ENCODE measurements at places on chromosomes 4 and X. TPM values are rescaled to one million over a fixed set of nuclear protein-coding genes. Genes with fewer than 3 reads are reported as not detected.

DNA sequence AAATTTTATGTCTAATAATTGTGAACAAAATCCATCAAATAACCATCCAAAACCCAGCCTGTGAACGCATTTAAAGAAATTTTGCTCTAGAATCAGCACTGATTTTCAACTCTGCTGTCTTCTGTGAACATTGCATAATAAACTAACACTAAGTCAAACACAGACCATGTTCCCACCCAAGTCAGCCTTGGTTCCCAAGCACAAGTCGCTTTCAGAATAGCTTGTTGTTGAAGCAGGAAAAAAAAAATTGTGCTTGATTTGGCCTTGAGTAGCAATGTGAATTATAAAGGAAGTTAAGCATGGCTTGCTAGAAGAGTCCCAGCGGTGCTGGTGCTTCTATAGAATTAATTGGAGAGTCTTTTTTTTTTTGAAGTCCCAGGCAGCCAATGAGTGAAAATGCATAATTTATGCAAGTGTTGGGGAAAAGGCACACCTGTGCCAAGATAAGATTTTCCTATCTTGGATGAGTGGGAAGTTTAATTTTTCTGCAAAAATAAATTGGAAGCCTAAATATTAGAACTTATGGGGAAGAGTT, 42.1 kb downstream of the HHIP start:
- DNase-seq, result no peak

GRCh38 chr4:88765729-88766128, 68.1 kb upstream of the NAP1L5 start:
- peak; percentile 86 for DNase-seq

GRCh38 chr4:650951-651883, 22.9 kb downstream of the ATP5ME start:
- no peak for DNase-seq

The PASD1 gene
- not detected for total RNA-seq

DNA sequence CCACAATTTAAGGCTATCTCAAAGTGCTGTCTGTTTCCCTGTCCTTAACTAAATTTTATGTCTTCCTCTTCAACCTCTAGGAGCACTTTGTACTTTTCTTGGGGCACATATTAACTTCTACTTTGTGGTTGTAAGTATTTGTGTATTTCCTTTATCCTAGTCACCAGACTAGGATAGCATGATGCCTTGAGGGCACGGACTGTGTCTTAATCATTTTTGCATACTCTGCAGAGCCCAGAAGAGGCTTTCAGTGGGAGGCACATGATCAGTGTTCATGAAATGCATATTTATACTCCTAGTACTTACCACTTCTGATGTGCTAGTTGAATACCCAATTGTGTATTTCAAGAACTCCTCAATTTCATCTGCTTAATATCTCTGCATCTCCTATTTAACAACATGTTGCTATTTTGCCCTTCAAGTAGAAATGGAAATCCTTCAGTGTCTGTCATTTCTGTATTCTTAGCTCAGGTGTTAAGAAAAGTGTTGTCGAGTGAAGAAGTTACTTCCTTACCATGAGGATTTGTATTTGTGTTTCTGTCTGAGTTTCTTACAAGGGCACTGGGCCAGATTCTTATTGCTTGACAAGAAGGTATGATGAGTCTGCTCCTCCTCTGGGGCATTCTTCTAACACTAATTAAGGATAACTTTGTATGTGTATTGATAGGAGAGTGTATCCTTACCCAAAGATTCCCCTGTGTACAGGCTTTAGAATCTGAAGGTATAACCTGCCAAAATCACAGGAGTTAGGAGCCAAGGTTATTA, 28.3 kb upstream of the PGRMC2 start:
- DNase-seq, result no peak

DNA sequence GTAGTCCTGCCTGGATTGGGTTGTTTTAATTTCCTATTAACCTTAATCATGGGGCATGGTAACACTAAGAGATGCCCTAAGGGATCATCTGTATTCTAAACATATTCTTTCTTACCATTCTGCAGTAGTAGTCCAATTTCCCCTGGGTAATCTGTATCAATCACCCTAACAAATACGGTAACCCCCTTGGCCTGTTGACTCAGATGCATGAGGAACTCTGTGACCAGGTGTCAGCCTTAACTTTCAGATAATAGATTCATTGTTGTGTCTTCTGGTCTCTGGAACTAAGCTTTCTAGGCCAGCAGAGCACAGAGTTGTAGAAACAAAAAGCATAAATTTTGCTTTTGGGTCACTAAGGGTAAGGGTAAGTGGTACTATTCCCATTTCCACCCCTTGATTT, 13.1 kb upstream of the BANK1 start:
- no peak for DNase-seq

DNA sequence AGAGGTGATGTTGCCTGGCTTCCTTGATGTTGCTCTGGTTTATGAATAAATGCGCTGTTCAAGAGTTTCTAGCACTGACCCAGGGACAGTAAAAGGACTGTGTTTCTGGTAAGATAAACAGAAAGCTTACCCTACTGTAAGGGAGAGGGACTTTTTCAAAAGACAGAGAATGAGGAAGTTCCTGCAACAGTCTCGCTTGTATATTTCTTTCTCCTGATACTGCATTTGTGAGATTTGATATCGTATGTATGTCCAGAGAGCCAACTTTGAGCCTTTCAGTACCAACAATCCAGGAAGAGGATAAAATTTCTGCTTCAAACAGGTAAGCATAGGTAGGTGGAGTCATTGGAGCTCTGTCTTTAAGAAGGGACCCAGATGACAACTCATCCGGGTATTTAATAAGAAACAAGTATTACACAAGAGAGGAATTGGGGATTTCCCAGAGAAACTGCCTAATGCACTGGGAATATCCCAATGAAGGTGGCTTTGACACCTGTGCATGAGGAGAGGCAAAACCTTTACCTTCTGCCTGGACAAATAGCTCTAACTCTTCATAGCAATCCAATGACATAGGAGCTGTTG, 773 bp downstream of the DAPP1 start:
- DNase-seq, result no peak

The PGAM4 gene
- total RNA-seq, result not detected

GRCh38 chr4:79170077-79170476, 155.8 kb downstream of the NAA11 start:
- no peak for DNase-seq

DNA sequence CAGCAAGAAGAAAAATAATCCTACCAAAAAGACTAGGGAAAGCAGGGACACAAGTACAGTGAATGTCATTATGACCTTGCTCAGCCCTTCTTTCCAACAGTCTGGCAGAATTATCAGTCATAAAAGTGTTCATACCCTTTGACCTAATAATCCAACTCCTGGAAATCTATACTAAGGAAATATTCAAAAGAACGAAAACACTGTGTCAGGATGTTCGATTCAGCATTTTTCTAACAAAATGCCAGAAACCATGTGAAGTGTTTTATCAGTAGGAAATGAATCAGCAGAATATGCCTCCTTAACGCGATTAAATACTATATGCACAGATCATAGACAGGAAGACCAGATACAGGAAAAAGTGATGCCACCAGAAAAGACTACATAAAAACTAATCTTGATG, 16.2 kb upstream of the S100G start:
- DNase-seq, result peak; percentile 57

DNA sequence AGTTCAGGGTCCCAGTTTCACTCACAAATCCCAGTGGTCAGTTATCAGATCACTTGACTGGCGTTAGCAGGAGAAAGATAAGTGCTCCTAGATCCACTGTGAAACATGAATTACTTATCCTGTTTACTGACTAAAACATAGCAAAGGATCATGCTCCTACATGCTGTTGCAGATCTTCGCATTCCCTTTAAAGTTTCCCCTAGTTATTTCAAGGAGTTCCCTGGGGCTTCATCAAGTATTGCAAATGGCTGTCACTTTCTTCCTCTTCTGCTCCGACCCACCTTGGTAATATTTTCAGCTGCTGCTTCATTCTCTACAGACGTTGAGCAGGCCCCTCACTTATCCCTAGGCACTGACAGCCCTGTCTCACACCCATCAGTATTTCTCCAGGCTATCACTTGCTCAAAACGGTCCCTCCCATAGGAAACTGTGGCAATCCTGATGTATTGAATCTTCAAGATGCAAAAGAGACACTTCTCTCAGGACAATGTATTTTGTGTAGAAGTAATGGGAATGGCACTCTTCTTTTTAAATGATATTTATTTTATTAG, 466.0 kb downstream of the INPP4B start:
- DNase-seq, result no peak

GRCh38 chr4:10098780-10099160, 17.8 kb downstream of the WDR1 start:
- DNase-seq, result peak; percentile 90
